Fibroblast of skin of left quadriceps (primary cell): ENCODE measurements at places on chromosomes 11 and 22.
A peak's percentile ranks its signal among the peaks of the same experiment; 100 is the strongest.

- no peak for DNase-seq
These were observed 914 bp downstream of the INPPL1 start for GRCh38 chr11:72225411-72225951.

- DNase-seq: no peak
These were observed 34.0 kb downstream of the KCNQ1OT1 start for GRCh38 chr11:2665526-2666400.

- no peak for DNase-seq
These were observed 3.2 kb upstream of the THY1 start for GRCh38 chr11:119426142-119426541.

DNA sequence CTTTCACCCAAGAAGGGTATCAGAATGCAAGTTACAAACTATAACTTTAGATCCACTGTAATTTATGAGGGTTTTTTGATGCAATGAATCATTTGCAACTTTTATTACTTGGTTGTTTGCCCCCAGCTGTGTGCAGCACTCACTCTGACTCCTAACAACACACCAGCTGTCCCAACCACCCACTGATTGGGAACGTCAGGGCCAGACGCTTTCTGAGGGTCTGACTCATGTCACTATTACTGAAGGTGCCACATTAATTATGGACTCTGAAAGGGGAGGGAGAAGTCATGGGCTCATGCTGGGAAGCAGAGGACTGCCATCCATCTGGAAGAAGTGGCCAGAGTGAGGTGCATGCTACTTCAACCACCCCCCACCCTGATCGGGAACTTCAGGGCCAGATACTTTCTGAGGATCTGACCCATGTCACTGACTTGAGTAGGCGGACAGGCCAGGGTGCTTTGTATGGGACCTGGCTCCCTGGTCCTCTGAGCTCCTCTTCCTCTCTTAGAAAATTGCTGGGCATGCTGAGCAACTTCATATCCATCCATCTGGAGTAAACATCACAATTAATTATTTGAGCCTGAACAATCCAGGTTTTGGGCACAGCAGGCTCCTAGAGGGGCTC lies 44.9 kb upstream of the DRD2 start:
- DNase-seq: no peak

GRCh38 chr11:95605271-95605940 lies 184.2 kb downstream of the FAM76B start:
- no peak for DNase-seq

- no peak for DNase-seq
These were observed 10.8 kb downstream of the KCTD17 start for GRCh38 chr22:37062376-37062675.

DNA sequence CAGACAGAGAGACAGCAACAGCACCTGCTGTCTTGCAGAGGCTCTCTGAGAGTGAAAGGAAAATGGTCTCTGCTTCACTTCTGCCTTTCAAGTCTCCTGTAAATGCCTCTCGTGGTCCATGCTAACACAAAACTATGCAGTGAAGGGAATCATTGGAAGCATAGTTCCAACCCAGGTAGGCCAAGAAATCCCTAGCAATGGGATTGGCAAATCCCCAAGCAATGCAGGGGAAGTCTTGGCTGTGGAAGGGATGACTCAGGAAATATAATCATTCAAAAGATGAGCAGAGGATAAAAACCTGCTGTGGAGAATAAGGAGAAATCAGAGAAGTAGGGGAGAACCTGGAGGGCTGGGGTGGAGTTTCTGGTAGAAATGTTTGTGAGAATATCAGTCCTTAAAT lies 216.1 kb upstream of the ZBED5 start:
- no peak for DNase-seq

GRCh38 chr22:27752771-27753170 lies 48.8 kb downstream of the MN1 start:
- no peak for DNase-seq

GRCh38 chr11:117583063-117583801 lies 213.8 kb downstream of the DSCAML1 start:
- DNase-seq: no peak

DNA sequence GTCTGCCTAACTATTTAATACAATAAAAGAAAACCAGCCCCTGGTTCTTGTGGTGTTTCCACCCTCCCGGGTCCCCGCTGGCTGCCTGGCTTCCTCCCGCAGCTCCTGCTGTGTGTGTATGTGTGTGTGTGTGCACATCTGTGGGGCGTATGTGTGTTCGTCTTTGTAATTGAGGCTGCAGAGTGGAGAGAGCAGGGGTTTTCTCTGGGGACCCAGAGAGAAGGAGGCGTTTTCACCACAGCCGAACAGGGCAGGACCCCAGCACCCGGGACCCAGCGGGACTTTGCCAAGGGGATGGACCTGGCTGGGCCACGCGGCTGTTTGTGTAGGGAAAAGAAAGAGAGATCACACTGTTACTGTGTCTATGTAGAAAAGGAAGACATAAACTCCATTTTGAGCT lies 42.7 kb downstream of the IGLL1 start:
- no peak for DNase-seq

DNA sequence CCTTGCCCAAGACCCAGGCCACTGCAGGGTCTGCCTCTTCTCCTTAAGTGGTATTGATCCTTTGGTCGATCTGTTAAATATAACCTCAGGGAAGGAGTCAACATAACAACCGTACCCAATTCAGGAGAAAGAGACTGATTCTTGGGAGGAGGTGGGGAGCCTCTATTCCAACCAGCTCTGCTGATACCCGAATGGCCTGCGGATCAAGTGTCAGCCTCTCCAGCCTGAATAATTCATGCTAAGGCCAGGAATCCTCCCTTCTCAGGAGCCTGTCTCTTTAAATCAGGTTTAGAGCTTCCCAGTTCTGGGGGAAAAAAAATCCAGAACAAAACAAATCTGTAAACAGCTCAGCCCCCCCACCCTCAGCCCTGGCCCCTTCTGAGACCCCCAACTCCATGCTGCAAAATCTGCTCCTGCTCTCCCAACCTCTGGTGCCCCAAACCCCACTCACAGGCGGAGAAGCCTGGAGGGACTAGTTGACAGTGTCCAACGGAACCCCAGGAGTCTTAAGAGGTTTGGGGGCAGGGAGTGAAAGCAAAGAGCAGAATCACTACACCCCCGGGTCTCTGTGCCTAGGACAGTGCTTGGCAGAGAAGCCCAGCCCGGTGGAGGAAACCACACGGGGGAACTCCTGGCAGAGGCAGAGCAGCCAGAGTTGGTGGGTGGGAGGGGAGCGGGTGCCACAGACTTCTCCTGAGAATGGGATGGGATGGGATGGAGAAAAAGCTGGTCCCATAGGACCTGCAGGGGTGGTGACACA lies 863 bp upstream of the TPBGL start:
- no peak for DNase-seq

DNA sequence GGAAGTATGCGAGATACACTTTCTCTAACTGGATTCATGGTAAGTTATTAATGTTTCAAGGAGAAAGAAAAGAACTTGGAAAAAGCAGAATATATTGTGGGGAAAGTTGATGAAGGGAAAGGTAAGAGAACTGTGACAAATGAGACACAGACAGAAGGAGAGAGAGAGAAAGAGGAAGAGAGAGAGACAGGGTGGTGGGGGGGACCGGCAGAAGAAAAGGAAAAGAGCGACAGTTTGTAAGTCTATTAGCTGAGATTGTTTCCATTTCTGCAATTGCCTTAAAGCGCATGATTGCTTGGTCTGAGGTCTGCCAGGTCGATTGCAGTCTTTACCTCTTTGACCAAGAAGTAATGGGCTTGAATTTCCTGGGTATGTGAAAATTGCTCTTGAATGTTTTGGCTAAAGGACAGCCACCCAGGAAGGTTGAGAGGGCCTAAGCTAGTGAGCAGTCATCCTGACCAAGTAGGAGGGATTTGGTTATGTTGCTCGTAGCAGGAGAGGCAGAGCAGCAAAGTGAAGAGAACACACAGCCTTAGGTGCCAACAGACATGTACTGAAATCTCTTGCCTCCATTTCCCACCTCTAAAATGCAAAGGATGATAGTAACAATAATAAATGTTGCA lies 23.6 kb upstream of the TMA7B start:
- DNase-seq: no peak

DNA sequence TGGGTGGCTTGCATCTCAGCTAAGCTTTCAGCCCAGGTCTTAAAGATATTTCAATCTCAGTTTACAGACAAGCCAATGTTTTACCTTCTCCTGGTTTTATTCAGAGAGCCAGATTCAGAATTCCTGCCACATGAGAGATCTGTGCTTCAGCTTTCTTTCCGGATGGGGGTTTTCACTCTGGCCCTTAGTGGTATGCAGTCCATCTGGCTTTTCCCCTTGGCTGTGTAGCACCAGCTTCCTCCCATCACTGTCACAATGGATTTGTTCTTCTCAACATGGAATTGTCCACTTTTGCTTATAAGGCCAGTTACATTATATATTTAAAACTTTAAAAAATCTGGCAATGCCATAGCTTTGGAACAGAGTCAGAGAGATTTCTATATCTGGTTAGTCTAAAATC lies 303.9 kb downstream of the ETS1 start:
- DNase-seq: no peak

GRCh38 chr22:43745411-43745770 lies 66.7 kb downstream of the EFCAB6 start:
- no peak for DNase-seq

DNA sequence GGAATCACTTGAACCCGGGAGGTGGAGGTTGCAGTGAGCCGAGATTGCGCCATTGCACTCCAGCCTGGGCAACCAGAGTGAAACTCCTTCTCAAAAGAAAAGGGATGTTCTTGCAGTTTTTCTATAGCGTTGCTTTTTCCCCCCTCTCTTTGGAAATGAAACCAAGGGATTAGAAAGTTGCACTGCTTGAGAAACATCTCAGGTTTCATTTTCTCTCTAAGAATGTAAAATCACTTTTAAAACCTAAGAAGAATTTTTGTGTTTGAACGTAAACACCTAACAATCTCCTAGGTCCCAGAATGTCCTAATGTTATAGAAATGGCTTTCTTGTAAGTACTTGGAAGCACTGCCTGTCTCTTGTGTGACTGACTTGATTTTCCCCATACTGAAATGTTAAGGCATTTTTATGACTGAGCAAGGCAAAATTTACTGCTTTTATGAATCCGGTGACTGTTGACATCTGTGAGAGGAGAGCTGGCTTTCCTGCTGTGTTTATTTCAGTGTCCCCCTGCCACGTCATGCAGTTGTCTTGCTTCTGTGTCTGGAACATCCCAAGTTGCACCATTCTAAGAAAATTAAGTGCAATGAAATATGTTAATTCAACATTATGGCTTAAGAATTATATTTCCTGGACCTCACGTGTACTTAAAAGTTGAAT lies 37.7 kb downstream of the NF2 start:
- peak; percentile 75 for DNase-seq

DNA sequence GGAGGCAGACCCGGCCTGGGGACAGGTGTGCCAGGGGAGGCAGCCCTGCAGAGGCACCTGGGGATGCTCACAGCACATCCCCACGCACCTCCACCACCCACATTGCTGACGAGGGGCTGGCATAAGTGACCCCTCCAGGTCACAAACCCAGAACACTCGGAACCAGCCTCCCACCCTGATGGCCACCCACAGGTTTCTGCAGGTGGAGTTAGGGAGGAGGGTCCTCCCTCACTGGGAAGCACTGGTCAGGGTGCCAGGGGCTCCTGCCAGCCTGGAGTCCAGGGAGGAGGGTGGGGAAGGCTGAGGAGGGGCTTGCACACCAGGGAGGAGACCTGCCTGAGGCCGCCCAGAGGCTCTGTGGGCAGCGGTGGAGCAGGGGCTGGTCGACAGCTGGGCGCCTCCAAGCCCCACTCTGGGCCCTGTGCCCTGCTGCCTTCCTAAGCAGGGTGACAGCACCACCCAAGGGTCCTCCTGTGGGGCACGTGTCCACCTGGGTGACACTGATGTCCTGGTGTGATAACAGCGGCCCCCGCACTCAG lies 51.0 kb upstream of the CARS1 start:
- DNase-seq: no peak

GRCh38 chr11:80010536-80010935 lies 569.7 kb upstream of the TENM4 start:
- DNase-seq: no peak

- DNase-seq: no peak
These were observed 72.9 kb downstream of the DSCAML1 start for GRCh38 chr11:117724104-117724503.

DNA sequence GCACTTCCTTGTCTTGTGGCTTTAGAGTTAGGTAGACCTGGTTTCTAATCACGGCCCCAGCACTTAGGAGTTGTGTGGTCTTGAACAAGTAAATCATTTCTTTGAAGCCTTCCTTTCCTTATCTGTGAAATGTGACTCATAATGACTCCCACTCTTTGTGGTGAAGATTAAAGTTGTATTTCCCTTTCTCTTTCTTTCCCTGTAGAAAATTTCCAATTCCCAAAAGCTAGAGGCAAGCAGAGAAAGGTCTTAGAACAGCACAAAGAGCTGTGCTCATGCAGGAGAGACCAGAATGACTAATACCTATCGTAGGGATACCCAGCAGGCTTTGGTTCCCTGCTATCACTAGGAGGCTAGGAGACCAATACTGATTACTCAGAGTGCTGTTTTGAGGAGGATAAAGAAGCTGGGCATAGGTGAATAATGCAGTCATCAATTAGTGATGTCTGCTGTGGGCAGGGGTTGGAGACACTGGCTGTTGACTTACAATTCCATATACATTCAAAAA lies 270.7 kb upstream of the SYN3 start:
- peak; percentile 10 for DNase-seq

DNA sequence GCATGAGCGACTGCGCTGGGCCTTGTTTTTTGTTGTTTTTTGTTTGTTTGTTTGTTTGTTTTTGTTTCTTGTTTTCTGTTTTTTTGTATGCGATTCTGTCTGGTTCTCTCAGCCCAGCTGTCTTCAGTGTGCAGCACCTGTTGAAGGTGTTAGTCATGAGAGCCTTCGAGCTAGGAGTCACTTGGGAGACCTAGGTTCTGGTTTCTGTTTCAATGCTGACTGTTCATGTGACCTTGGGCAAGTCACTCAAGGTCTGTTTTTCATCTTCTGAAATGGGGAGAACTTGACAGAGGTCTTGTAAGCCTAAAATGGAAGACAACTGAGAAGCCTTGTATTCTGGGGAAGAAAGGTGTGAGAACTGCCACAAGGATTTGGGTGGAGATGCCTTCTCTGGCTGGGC lies 1.8 kb downstream of the DCPS start:
- DNase-seq: no peak

GRCh38 chr22:49353235-49353634 lies 474.4 kb downstream of the BRD1 start:
- DNase-seq: no peak

- DNase-seq: no peak
These were observed 1.5 kb downstream of the SLC7A4 start for GRCh38 chr22:21030621-21031544.

GRCh38 chr11:70692131-70692530 lies 293.8 kb downstream of the CTTN start:
- DNase-seq: no peak
